Naive thymus-derived CD8-positive, alpha-beta T cell (primary cell): ENCODE measurements at places on chromosomes 5 and 9.

DNA sequence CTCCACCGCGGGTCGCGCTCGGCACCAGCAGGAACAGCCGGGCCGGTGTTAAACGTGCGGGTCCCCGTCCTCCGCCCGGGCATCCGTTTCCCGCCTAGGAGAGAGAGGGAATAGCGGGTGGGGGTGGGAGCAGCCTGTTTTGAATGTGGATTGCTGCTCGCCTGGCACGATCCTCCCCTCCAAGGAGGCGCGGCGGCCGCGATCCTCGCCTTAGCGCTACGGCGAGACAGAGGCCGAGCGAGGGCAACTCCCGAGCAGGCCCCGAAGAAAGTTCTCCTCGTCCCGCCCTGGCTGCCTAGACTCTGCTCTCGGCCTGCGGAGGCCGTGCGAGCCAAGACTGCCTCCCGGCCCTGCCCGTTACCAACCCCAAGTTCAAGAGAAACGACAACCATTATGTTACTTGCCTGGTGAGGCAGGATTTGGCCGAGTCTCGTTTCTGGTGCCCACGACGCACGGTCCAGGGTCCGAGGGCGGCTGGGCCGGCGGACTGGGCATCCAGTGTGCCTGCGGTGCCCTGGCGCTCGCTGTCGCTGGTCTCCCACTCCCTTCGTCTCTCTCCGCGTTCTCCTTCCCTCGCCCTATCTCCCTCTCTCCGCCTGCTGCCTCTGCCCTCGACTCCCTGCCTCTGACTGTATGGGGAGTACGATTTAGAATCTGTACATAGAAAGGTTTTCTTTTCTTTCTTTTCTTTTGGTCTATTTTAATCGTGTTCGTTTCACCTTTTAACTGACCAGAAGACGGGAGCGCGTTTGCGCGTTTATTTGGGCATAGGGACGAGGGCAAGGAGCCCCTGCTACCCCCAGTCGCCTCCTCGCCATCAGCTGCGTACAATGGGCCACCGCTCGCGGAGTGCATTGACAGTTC lies 724 bp downstream of the NR2F1-AS1 start:
- no peak for DNase-seq

DNA sequence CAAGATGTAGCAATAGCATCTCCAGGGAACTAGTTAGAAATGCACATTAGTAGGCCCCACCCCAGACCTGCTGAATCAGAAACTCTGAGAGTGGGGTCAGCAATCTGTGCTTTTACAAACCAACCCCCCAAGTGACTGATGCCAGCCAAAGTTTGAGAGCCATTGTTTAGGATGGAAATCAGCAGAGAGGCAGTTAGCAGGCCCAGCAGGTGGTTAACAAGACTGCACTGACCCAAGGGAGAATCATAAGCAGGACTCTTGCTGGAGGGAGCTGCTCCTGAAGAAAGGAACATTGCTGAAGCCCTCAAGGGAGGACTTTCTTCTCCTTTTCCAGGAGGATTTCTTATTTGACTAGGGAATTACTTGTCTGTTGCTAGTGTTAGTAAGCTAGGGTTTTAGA lies 74.2 kb upstream of the SLC12A2 start:
- no peak for DNase-seq

GRCh38 chr9:34866614-34867013 lies 91.5 kb upstream of the PHF24 start:
- no peak for DNase-seq

- no peak for DNase-seq
Measured at GRCh38 chr9:3946840-3947587, 352.9 kb downstream of the GLIS3 start.

DNA sequence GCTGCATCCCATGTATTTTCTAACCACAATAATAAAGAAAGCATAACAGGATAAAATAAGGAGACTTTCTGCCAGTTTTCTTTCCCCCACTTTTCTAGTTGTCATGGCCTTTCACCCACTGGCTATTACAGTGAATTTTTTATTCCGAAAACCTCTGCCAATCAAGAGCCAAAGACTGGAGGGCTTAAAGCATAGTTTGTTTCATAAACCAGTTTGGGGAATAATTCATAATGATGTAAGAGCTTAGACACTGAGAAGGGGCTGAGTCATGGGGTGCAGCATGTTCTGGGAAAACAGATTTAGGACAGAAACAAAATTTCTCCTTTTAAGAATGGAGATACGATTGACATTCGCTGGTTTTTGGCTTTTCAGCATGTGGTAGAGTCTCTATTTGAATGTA lies 4.4 kb upstream of the GLIPR2 start:
- DNase-seq, result no peak
